ENCODE measurements at places on chromosomes 6 and 20.

DNA sequence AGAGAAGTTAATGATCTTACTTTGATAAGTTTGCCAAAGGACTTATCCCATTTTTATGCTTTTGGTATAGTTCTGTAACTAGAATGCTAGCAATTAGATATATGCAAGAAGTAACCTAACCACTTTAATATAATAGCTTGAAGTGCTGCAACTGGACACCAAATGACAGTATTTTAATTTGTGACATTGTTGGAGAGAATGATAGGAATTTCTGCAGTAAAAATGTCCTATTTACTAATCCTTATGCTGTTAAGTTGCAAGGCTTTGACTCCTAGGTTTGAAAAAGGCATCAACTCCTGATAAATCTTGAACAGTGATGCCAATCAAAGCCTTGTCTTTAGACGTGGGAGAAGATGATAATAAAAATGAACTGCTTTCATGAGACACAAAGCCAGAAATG is 726.0 kb upstream of the GJE1 start:
- DNase-seq, result no peak

DNA sequence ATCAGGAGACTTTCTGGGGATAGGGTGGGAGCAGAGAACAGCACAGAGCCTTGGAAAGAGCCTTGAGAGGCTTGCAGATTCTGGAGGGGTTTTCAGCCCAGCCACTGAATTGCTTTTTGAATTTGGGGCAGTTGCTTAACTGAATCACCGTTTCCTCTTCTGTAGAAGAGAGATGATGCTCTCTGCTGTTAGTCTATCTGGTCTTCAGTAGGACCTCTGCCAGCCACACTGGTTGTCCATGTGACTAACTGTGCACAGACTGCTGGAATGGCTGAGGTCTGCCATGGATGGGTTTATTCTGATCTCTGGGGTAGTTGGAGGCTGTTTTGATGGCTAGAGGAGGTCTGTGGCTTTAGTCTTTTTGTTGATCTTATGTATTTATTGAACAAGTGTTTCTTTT is 21.4 kb upstream of the PRDM1 start:
- no peak for DNase-seq

- no peak for DNase-seq
Measured at GRCh38 chr6:146909376-146909775, 294.8 kb upstream of the STXBP5 start.

GRCh38 chr6:8688821-8689220 is 253.5 kb upstream of the SLC35B3 start:
- DNase-seq, result no peak

- no peak for DNase-seq
Measured at GRCh38 chr20:62508641-62509051, 32.9 kb upstream of the GATA5 start.

DNA sequence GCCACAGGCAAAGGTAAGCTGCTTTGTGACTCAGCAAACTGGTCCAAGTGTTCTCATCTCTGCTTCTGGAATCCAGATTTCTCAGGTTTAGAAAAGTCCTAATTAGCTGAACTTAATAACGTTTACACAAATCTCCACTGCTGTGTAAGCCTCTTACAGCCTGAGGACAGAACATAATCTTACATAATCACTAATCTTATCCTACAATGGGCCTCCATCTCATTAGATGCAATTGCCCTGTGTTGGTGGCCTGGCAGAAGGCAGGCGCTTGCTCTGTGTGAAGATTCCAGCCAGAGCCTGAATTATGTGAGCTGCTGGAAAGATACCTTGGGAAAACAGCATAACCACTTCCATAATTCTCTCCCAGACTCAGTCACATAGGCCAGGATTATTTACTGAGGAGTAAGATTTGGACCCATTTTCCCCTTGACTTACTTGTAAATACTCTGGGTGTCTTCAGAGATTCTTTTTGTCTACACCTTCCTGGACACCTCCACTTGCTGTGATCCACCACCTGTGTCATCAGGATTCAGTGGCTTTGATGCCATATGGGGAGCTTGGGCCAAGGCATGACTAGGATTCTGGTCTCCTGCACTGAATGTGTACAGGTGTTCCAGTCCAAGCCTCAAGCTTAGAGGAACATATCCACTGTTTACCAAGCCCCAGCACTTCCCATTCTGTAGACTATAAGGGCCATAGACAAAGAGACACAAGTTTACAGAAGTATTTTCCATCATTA is 104.4 kb downstream of the C6orf118 start:
- DNase-seq, result no peak

GRCh38 chr6:36955136-36955535 is 598 bp downstream of the PI16 start:
- DNase-seq, result no peak

DNA sequence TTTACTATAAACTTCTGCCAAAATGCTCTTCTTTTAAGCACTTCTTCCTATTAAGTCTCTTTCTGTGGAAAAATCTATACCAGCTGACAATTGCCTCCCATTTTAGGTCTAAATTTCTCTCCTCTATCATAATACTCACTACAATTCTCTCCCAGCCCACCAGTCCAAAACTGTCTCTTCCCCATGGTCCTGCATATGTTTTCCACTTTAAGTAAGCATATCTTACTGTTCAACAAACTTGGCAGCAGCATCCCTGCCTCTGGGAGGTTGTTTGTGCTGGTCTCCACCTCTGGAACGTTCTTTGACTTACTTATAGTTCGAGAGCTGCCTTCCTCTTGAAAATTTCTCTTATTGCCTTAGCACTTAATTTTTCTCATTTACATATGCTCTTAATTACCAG is 180.5 kb downstream of the COL12A1 start:
- no peak for DNase-seq

- DNase-seq, result no peak
Measured at GRCh38 chr6:967701-968100, 274.8 kb upstream of the EXOC2 start.

GRCh38 chr6:22473991-22474682 is 95.2 kb upstream of the HDGFL1 start:
- no peak for DNase-seq

DNA sequence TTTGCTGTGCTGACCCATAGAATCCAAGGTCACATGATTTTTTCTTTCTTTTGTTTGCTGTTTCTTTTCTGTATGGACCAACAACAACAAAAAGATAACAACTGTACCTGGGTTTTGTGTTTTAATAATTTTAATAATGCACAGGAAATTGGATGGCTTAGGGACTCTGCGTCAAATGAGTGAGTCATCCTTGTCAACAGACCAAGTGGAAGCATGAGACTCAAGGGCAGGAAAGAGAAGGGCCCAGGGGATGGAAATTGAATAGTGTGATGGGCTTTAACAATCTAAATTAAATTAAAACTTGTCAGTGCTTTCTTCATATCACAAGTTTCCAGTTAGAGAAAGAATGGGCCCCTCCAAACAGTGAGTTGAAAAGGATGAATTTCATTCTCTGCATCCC is 413.0 kb downstream of the PREX1 start:
- no peak for DNase-seq

GRCh38 chr20:45350217-45350616 is 2.0 kb upstream of the SDC4 start:
- DNase-seq, result no peak

DNA sequence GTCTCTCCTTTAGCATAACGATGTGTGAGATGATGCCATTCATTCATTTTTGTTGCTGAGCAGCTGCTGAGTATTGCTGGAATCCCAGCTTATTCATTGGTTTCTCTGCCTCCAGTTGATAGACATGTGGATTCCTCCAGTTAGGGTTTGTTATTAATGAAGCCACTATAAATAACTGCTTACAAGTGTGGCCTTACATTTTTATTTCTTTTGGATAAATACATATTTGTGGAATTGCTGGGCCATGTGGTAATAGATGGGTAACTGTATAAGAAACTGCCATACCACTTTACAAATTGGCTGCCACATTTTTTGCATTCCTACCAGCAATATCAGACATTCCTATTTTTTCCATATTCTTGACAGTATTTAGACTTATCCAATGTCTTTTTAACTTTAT is 2.6 kb upstream of the HLA-B start:
- DNase-seq, result no peak

DNA sequence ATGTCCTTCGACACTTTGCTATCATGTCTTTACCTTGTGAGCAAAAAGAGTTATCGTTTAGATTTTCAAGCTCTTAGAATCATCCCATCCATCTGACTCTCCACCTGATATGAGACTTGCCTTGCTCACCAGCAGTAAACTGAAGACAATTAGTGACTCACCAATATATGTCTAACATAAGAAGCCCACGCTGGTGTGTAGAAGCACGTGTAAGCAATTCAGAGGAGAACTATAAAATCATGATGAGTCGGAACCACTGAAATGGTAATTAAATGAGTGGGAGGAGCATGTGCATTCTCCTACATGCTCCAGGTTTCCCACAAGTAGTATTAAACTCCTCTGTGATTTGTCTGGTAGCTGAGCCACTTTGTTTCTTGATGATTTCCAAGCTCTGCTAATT is 181.6 kb upstream of the RNF217 start:
- DNase-seq, result no peak

GRCh38 chr20:10217721-10218410 is 764 bp upstream of the SNAP25 start:
- no peak for DNase-seq

Measured in skin of body (tissue), 3 donors.